ENCODE measurements at places on chromosomes 6 and 20.

DNA sequence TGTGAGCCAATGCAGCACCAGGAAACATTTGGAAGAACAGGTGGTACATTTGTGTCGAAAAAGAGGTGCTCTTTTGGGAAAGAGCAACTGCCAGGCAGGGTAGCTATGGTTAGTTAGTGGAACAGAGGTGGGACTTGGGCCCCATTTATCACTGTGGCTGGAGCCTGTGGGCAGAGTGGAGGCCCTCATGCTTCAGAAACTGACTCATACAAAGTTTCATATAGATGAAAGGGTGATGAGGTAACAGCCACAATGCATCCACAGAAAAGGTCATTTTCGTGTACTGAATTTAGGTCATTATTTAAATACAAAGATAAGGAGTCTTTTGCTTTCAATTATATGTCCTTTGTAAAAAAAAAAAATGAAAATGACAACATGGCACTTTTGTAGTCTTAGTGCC, 76.4 kb upstream of the HS3ST5 start:
- no peak for DNase-seq

DNA sequence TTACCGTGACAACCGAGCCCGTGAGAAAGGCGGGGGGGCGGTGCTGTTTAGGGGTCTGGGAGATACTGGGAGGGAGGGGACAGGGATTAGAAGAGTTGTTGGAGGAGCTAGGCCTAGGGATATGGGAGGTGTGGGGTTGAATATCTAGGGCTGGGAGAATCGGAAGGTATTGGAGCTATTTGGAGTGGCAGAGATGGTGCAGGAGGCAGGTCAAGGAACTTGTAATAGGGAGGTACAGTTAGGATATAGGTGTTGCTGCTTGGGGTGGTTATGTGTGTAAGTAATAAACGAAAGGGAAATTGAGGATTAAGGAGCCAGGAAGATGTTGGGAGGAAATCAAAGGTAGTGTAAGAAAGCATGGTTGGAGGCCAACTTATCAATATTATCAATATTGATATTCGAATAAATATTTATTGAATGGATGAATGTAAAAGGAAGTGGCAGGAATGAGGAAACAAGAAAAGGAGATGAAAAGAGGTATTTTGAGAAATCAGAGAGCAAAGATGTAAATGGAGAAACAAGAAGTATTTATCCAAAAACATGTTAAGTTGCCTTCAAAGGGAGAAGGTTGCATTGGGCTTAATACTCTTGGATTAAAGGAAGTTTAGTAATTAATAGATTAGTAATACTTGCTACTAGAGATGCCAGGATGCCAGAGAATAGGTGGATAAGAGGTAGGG, 602 bp downstream of the PPP1R11 start:
- DNase-seq = no peak

DNA sequence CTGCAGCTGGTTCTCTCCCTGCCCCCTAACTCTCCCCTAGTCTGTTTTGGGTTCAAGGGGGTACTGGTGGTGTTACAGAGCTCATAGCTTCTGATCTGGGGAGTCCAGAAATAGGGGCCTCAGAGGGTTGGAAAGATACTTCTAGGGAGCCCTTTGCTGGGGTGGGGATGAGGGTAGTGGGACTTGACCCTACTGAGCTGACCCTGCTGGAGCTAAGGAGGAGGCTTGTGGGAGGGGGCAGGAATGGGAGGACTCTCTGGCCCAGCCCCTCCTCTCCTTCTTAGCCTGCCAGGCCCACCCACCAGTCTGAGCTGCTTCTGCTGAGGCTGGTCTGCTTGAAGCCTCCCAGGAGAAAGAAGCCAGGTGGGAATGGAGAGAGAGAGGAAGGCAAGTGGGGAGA, at the start of gene EGFL8:
Gene EGFL8 (plus strand): TSS at position 301 of the 400 bp plus-strand sequence. CDS start 1,571 bp downstream, outside the sequence.
- no peak for DNase-seq

DNA sequence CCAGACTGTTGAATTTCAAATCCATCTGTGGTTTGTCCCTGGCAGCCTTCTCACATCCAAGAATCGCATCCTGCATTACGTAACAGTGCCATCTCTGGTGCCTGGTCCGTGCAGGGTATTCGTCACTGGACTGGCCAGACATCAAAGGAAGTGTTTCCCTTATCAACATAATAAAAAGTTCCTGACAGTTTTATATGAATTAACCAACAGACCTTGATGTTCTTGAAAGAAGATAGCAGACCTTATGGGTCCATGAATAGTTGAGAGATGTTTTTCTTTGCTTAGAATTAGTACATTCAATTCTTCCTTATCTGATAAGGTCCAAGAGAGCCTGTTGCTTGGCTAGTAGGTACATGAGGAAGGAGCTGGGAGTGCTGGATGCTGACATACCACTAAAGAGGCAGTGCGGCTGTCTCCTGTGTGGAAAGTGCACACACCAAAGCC, 77.6 kb downstream of the PHACTR2 start:
- DNase-seq = no peak

- DNase-seq = no peak
These were observed 52.1 kb upstream of the VSTM2L start for GRCh38 chr20:37850724-37851355.

- DNase-seq = no peak
These were observed 147.6 kb downstream of the SYNDIG1 start for GRCh38 chr20:24617080-24617432.

DNA sequence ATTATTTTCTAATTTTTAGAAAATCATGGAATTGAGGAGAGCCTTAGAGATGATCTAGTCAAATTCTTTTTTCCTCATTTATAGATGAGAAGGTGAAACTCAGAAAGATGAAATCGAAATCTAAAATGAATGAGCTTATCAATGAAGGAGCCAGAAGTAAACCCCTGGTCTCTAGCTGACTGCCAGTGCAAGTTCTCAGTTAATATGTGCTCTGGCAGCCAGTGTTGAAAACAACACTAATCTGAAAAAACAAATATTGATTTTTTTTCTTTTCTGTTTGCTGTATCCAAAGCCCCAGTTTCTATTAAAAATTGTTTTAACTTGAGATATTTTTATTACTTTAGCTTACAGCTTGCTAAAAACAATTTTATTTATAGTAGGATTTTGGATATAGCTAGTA, 21.5 kb upstream of the PBOV1 start:
- DNase-seq = no peak

GRCh38 chr20:54103067-54103761, 32.8 kb upstream of the BCAS1 start:
- peak; percentile 71 for DNase-seq
